ENCODE measurements at places on chromosomes 5 and 9.

DNA sequence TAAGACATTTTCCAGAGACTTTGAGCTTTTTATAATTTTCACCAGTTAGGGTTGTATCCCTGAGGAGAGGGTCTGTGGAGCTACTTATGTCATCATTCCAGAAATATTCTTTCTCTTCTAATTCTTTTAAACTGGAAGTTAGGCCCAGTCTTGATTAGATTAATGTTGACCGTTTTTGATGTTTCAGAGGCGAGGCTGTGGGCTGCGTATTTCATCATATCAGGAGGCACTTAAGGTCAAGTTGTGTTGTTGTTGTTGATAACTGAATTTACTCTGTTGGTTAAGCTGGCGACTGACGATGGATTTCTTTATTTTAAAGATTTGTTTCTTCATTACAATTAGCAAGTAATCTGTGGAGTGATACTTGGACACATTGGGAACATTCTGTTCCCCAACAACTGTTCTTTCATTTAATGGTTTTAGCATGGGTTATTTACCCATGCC is 20.1 kb downstream of the IPO11 start:
- no peak for DNase-seq

DNA sequence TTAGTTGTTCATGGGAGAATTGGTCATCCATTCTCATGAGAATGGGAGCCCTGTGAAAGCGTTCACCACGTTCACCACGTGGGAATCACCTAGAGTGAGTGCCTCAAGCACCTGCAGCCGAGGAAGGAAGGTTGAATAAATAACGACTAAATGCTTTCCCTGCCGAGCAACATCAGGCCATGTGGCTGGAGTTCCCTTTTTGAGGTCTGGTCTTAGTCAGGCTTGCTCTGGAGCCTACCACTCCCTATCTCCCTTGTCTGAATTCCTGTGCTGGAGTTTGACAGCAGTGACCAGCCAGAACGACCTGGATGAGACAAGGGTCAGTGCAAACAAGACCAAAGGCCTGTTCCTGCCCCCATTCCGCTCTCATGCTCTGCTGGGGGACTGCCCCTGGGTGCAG is 28.5 kb downstream of the KCNMB1 start:
- no peak for DNase-seq

DNA sequence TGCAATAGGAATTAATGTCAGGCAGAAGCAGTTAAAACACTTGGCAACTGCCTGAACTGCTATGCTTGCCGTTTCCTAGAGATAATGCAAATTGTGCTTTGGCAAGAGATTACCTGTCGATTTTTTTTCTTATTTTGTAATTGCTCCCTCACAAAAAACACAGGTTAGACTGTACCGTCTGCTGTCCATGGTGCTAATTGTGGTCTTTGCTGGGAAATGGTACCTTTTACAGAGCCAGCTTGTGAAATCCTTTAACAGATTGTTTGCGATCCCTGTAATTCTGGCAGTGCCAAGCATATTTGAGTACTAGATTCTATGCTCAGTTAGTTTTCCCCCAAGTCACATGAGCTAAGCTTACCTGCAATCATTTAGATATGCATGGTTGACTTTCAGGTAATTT is 2125.8 kb upstream of the WWC1 start:
- no peak for DNase-seq

DNA sequence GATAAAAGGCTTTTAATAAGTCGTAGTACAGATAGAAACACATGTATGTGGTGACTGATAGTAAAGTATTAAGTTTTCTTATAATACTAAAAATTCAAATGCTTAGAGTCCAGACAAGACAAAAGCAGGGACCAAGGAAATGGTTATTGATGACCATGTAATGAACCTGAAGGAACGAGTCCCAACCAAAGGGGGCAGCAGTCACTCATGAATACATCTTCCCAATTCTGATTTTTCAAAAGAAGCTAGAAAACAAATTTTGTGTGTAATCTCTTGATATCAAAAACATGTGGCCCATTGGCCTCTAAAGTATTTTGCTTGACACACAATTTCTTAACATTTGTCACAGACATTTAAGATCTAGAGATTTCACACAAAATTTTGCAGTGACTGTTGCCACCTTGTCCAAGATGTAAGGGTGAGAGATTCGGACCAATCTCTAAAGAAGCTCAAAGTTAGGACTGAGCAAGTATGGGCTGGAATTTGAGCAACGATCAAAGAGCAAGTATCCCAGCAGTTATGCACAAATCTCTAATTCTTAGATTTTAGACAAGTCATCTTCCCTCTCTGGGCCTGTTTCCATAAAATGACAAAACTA is 66.8 kb downstream of the ARL15 start:
- DNase-seq = no peak

DNA sequence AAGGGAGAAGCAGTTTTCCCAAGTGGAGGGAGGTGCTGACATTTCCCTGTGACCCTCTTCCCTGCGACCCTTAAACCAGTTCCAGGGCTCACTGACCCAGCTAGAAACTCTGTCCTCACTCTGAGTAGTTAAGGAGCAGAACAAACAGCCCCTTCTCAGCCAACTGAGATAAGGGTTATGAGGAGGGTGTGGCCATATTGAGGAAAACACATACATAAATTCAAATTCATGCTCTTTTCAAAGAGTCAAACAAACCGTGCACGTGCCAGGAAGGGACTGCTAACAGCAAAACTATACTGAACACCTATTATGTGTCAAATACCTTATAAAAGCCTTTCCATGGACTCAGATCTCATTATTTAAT is 4.9 kb upstream of the AKNA start:
- no peak for DNase-seq

DNA sequence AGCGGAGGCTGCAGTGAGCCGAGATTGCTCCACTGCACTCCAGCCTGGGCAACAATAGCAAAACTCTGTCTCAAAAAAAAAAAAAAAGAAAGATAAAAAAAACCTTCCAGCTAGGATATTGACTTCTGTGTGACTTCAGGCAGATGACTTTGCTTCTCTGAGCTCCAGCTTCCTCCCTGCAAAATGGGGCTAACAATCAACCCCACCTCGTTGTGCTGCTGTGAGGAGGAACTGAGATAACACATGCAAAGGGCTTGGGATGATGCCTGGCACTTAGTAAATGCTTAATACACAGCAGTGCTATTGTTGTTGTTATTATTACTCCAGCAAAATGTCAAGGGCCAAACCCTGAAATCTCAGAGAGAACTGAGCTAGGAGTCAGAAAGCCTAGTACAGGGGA is 3.5 kb upstream of the CDX1 start:
- DNase-seq = no peak

GRCh38 chr5:127596501-127596900 is 52.4 kb upstream of the CTXN3 start:
- no peak for DNase-seq

DNA sequence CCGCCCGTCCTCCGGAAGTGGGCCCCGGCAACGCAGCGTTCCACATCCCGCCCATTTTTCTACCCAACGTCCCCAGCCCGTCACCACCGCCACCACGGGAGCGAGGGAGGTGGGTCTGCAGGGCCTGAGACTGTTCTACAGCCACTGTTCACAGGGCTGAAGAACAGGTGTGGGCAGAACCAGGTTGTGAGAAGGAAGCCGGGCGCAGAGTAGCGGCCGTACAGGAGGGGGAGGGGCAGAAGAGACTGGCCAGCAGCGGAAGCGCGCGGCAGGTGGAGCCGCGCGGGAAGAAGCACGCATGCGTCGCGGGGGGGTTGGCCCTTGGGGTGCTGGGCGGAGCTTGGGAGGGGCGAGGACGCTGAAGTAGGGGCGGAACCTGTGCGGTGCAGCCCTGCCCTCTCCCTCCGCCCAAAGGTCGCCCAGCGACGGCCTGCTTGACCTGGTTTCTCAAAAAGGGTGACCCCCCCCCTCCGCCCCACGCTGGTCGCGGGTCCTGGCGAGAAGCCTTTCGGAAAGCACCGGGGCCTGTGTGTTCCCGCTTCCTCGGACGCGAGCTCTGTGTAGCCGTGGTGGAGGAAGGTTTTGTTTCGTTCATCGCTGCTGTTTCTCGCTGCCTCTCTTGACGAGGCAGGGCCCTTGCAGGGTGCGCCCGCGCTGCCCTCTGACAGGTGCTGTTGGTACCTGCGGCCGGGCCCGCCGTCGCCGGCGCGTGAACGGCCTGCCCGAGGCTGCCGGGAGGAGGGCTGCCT is 7.8 kb upstream of the MGAT1 start:
- peak; percentile 99 for DNase-seq

GRCh38 chr5:65722575-65723403 is 784 bp downstream of the NLN start:
- no peak for DNase-seq

GRCh38 chr5:174073122-174073660 is 27.7 kb downstream of the NSG2 start:
- no peak for DNase-seq

- no peak for DNase-seq
Measured at GRCh38 chr5:33934176-33934575, 2.0 kb upstream of the RXFP3 start.

All from heart left ventricle (tissue), 16 donors.